ENCODE measurements at places on chromosomes 2 and 18.

GRCh38 chr2:217077831-217078407 is 218.1 kb upstream of the TNP1 start:
- DNase-seq = no peak

- DNase-seq = no peak
These were observed 1.4 kb downstream of the CLUL1 start for GRCh38 chr18:598124-598589.

- no peak for DNase-seq
These were observed 65.4 kb downstream of the AAK1 start for GRCh38 chr2:69578198-69578540.

- DNase-seq = peak; percentile 19
These were observed 174.6 kb downstream of the HAUS1 start for GRCh38 chr18:46278481-46279465.

- DNase-seq = no peak
These were observed 2.1 kb upstream of the GPR75 start for GRCh38 chr2:53861824-53862223.

DNA sequence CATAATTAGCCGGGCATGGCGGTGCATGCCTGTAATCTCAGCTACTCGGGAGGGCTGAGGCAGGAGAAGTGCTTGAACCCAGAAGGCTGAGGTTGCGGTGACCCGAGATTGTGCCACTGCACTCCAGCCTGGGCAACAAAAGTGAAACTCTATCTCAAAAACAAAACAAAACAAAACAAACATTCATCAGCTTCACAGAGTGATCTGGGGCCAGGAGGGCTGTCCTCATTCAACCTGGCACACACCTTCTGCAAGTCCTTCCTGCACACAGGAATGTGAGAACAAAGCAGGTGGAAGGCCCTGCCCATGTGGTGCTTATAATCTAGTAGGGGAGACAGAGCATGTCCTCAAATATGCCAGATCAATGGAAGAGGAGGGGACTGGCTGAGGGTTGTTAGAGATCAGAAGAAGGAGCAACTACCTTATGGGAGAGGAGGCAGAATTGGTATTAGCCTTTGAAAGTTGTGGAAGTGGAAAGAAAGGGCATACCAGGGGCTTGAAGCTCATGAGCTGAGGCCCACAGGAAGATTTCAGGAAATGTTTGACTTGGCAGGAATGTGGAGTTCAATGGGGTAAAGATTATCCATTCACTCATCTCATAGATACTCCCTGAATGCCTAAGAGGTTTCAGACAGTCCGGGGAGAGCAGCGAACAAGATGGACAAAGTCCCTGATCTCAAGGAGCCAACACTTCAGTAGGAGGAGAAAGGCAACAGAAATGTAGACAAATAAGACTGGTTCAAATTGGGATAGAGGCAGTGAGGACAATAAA is 155.3 kb upstream of the SIX3 start:
- DNase-seq = no peak

- DNase-seq = no peak
These were observed 1.0 kb downstream of the CD8A start for GRCh38 chr2:86789687-86790133.

DNA sequence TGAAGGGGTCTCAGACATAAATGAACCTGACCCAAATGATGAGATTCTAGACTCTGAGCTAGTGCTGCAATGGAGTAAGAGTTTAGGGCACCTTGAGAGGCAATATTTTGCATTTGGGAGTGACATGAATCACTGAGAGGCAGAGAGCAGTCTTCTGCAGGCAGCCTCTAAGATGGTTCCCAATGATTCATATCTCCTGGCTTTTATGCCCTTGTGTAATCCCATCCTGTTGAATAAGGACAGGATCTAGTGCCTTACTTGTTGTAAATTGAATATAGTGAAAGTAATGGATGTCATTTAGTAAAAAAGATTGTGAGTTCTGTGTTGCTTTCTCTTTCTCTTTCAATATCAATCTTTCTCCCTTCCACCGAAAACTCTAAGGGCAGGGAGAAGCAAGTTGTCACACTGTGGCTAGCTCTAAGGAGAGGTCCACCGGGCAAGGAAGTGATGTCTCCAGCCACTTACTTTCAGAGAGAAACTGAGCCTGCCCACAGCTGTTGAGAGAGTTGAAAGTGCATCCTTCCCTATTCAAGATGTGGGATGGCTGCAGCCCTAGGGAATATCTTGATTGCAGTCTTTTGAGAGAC is 144.7 kb downstream of the TRIB2 start:
- DNase-seq = no peak

DNA sequence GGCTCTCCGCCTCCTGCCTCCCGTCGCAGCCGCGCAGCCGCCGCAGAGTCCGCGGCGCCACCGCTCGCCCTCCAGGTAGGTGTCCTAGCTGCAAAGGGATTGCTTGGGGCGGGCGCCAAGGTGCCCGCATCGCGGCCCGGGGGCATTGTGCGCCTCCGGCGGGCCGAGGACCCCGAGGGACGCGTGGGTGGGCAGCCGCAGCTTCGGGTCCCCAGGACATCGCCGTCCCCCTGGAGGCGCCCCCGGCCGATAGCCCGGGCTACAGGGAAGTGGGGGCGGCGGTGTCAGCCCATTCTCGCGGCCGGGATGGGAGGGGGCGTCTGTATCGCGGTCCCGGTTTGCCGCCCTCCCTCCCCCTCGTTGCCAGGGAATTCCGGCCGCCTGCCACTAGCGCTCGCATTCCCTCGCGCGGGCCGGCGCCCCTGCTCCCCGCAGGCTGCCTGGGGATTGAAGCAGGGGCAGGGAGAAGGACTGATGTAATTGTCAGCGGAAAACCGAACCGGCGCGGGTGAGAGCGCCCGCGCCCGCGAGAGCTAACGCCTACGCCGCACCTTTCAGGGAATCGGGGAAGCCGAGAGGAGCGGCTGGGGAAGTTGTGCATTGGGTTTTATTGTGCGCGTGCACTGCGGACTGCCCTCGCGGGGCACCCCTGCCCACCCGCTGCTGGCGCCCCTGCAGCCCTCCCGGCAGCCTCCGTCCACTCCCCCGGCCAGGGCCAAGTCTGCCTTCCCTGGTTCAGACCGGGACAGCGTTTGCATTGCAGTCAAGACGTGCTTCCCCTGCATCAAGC is 483 bp downstream of the OSBPL6 start:
- peak; percentile 45 for DNase-seq

DNA sequence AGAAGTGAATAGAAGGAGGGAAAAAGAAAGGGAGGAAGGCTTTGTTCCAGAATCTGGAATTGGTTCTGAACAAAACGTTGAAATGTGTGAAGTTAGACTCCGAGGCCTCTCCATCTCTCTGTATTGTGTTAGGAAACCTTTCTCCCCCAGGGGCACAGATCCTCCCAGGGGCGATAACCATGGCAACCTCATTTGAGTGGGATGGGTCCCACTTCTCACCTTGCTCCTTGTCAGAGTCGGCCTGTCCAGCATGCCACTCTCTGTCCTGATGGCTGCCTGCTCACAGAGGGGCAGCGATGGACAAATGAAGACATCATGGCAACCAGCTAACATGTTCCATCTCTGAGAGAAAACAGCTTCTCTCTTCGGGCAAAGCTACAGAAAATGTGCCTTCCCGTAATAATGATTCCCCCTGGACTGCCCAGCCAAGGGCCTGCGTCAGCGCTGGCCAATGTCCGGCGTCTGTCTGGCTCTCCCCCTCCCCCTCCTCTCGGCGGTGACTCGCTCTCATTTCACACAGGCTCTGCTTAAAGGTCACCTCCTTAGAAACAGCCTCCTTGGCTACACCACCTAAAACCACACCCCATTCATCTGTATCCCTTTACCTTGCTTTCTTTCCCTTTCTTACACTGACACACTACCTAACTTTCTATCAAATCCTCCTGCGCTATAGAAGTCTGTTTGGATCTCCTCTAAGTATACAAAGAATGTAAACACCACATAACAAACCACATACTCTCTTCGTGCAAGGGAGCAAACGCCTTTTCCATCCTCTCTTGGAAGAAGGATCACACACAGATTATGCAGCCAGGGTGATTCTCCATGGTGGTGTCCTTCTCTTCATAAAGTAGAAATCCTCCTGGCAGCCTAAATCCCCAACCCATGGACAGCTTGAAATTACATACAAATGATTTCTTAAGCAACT is 32.1 kb upstream of the TTC39C start:
- DNase-seq = no peak

DNA sequence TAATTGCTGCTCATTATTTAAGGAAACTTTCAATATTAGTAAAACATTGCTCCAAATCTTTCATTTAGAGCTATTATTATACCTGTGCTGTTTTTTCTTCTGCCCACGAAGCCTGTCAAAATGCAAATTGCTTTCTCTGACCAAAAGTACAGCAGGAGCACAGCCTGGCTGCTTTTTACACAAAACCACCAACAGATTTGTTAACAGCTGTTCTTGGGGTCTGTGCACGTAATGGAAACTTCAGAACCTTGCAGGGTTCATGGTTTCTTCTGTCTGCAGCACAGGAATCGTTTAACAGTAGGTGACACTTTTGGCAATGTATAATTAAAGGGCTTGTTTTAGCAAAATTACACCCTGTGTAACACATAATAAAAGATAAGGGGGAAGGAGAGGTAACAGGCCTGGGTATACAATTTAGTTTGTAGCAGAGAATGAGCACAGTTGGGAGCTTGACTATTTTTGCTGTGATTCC is 447.3 kb downstream of the KCNJ3 start:
- no peak for DNase-seq

GRCh38 chr2:127084611-127085316 is 22.2 kb downstream of the BIN1 start:
- no peak for DNase-seq

DNA sequence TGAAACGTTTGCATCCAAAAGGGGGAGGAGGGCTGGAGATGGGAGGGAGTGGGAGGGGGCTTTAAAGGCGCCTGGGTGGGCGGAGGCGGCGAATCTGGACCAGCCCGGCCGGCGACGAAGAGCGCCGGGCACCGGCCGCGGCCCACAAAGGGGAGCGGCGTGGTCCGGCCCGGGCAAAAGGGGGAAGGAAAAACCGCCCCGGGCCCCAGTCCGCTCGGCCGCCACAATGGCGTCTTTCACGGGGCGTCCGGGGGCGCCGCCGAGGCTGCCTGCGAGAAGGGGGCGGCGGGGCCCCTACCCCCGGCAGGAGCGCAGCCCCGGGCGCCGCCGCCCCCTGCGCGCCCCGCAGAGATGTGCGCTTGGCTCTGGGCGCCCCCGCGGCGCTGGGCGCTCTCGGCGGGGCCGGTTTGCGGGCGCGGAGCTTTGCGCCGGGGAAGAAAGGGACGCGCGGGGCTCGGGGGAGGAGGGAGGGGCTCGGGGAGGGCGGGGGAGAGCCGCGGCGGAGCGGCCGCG is 108.1 kb upstream of the KCTD1 start:
- DNase-seq = no peak

DNA sequence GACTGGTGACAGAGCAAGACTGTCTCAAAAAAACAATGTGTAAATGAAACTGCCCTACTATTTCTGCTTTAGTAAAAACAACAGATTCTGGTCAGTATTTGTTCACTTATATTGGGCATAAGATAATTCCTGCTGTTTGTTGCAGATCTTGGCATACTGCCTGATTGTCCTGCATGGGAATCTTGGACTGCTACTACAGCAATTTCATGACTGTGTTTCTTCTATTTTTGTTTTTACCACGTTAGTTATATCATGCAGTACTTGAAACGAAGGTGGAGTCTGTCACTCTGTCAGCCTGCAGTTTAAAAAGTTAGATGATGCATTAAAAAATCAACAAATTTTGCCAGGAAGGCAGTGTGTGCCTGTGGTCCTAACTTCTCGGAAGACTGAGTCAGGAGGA is 14.2 kb upstream of the CLASP1 start:
- no peak for DNase-seq

DNA sequence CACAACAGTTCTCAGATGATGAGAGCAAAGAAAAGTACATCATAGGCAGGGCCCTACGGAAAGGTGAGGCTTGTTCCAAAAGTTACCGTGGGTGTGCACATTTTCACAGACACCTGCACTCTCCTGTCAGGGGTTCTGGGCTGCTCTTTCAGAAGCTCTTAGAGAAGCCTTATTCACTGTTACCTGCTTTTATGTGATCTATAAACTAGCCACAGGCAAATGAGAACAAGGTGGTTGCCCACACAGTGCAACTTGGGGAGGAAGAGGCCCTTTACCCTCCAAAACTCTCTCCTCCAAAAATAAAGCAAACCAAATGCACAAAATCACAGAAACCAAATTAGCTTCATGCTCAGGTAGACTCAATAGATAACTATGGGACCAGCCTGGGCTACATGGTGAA is 11.1 kb upstream of the CUL3 start:
- DNase-seq = no peak

- no peak for DNase-seq
These were observed 29.6 kb downstream of the EDAR start for GRCh38 chr2:108959401-108959800.

GRCh38 chr2:32947484-32948143 is 861 bp downstream of the LTBP1 start:
- DNase-seq = peak; percentile 47

GRCh38 chr2:187468262-187468661 is 20.2 kb upstream of the CALCRL start:
- DNase-seq = no peak

DNA sequence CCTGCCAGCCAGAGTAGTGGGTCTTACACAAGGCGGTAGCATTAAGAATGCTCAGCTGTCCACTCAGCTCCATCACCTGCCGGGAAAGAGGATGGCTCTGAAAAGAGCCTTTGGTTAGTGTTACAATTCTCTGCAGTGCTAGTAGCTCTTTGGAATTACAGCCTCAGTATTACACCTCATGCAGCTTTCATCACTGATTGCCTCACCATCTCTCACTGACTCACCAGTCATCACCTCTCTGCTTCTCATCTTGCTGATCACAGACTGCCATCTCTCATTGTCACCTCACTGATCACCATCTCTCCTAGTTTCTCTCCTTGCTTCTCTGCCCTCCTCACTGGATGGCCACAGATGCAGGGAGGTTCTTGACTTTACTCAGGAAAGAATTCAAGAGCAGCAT is 573.5 kb upstream of the SETBP1 start:
- DNase-seq = no peak

DNA sequence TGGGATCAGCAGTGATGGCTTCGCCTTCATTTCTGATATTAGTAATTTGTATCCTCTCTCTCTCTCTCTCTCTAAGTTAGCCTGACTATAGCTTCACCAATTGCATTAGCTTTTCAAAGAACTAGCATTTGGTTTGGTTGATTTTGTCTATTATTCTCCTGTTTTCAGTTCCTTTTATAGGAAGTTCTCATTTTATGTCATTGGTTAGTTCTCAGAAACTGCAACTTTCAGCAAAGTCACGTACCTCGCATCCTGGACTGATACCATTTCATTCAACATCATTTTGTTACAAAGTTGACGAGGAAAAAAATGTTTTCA is 450.8 kb downstream of the EIPR1 start:
- DNase-seq = no peak

DNA sequence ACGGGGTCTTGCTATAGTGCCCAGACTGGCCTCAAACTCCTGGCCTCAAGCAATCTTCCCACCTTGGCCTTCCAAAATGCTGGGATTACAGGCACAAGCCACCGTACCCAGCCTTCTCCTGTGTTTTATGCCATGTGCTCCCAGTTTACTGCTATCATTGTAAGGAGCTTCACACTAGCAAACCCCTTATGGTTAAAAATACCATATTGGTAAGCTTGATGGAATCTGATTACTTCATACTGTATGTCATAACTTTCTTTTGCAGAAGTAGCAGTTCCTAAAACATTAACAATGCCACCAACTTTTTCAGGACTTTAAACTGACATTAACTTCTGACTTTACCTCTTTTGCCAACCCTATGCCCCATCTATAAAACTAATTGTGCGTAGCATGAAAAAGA is 36.2 kb downstream of the HAT1 start:
- DNase-seq = no peak

All from T1000 (cell line).